T-helper 1 cell (primary cell): ENCODE measurements at places on chromosomes 6 and 20.

- no peak for DNase-seq
Observed at GRCh38 chr20:37640600-37641561, 52.9 kb upstream of the CTNNBL1 start.

DNA sequence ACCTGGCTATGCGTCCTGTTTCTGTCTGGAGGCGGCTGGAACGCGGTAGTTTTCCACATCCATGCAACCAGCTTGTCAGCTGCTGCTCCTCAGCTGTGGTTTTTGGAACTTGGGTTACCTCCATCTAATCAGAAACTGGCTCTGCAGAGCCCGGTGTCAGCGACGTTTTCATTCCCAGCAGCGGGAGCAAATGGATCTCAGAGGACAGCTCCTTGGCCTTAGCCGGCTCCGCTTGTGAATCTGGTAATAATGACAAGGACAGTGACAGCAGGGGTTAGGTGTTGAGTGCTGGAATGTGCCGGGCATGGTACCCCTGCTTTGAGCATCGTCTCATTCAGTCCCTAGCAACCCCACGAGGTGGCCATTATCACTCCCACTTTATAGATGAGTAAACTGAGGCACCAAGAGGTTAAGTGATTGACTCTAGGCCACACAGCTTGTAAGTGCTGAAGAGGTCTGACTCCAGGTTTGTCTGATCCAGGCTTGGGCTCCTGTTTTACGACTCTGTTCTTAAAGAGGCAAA is 1.3 kb downstream of the SLCO4A1 start:
- DNase-seq = no peak

- DNase-seq = no peak
Observed at GRCh38 chr6:72758901-72759300, 137.0 kb downstream of the KCNQ5 start.

DNA sequence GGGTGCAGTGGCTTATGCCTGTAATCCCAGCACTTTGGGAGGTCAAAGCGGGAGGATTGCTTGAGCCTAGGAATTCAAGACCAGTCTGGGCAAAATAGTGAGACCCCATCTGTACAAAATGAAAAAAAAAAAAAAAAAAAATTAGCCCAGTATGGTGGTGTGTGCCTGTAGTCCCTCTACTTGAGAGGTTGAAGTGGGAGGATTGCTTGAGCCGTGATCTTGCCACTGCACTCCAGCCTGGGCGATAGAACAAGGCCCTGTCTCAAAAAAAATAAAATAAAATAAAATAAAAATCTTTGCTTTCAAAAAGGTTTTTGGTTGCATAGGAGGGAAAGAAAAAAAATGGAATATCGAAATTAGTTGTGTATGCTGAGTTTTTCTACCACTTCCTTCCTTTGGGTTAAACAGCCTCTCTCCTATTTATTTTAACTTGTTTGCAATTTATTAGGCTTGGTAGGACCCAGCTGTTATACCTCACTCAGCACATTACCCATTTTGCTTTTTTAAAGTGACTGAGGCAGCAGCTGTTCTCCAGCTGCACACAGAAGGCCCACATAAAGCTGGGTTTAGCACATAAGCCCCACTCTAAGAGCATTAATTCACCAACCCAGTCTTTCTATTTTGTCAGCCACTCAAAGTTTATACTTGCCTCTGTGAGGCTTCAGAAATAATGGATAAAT is 152.3 kb downstream of the ZFAND3 start:
- no peak for DNase-seq

- no peak for DNase-seq
Observed at GRCh38 chr6:37916675-37917074, 97.1 kb downstream of the ZFAND3 start.

DNA sequence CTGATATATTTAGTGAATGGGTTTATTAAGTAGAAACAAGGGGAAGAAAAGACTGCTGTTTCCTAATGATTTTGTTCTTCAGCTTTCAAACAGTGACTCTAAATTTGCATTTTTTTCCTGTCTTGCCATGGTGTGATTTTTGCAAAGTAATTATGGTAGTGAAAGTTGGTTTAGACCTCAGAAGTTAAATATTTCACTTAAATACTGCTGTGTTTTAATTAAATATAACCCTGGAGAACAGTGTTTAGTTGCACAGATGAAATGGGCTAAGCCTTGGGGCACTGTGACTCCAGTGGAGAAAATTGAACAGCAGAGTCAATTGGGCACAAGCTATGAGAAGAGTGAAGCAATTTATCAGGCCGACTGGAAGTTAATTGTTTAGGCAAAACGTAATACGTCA is 111.1 kb upstream of the MCHR2 start:
- DNase-seq = no peak
